ENCODE measurements at places on chromosomes 16 and 17. TPM values are rescaled to one million over a fixed set of nuclear protein-coding genes. Genes with fewer than 3 reads are reported as not detected.

DNA sequence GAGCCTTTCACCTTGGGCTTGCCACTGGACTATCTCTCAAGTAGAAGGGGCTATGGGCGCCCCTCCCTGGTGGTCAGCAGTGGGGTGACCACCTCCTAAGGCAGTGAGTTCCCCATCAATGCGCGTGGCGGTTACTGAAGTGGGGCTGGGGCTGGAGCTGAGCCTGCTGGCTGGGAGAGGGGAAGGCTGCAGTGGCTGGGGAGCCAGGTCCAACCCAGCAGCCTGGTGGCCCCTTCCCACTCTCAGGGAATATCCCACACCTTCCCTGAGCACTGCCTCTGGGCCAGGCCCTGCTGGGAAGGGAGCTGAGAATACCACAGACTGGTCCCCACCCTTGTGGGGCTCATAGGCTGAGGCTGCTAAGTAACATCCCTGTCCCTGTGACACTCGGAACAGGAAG, 19.8 kb upstream of the MPRIP start:
- no peak for DNase-seq

DNA sequence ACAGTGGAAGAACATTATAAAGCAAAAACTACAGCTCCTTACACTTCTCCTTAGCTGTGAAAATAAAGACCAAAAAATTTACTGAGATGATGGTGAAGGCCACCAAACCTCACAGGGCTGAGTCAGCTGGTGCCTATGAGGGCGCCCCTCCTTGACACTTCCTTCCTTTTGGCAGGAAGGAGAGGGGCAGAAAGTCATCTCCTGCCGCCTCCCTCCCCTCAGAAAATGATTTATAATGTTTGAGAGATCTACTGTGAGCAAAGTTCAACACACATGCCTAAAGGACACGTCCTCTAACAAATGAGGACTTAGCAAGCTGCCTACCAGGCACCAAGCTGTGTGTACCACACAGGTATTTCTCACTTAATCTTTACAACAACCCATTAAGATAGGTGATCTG, 245.7 kb downstream of the PRKCA start:
- peak; percentile 75 for DNase-seq

GRCh38 chr16:85611194-85611443, 2.0 kb upstream of the GSE1 start:
- no peak for DNase-seq

DNA sequence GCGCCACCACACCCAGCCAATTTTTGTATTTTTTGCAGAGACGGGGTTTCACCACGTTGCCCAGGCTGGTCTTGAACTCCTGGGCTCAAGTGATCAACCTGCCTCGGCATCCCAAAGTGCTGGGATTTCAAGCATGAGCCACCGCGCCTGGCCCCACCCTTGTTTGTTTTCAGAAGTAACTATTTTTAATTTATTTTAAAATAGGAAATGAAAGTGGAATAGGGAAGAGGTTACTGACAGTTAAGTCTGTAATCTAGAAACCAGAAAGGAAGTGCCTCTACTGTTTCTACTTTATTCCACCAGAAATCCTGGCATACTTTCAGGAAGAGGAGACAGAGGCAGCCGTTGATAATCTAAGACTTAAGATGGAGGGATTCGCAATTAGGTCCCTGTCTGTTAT, 225.6 kb downstream of the TANC2 start:
- DNase-seq = no peak

GRCh38 chr17:16923097-16923903, 48.6 kb downstream of the TNFRSF13B start:
- DNase-seq = no peak

Gene HBA1
- not detected for total RNA-seq

Gene CX3CL1
- total RNA-seq = not detected

Gene XAF1
- 408 TPM for total RNA-seq

Measured in activated CD4-positive, alpha-beta memory T cell treated with anti-CD3 and anti-CD28 coated beads, Interleukin-2, amount 10 ng/mL, durations not matched to agents 7 days and 5 days (primary cell).